ENCODE measurements at places on chromosomes 4 and X.

- DNase-seq = peak; percentile 65
Measured at GRCh38 chr4:37803348-37803973, 23.0 kb upstream of the PGM2 start.

DNA sequence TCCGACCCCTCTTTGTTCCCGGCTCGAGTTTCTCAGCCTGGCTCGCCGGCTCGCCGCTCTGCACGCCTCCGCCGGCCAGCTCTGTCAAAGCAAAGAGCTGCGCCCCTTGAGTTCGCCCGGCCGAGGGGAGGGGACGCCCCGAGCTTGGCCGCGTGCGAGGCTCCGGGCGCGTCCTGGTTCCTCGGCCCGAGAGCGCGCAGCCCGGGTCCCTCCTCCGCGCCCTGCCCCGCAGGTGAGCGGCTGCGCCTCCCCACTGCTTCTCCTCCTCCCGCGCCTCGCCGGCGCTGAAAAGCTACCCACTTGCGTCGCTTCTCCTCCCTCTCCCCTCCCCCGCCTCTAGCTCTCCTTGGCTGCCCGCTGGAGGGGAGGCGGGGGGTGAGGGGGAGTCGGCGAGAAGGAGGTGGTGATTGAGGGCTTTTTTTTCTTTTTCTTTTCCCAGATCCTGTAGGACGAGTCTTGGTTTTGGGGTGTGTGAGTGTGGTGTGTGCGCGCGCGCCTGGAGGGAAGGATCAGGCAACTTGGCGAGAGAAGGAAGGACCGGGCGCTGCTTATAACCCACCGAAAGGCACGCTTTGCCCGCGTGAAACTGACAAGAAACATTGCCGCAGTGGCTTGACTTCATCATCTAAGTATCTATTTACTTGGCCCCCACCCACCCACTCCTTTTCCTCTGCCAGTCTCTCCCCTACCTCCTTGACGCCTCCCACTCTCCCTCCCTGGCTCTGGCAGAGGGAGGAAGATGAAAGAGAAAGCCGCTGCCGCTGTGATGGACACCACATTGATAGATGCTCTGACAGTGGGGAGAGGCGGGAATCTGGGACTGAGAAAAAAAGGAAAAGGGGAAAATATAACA, at the start of gene LEF1:
LEF1 (minus strand) TSS at position 262 of the 853 bp plus-strand sequence. CDS start 1,165 bp downstream, outside the sequence.
- peak; percentile 65 for DNase-seq

- DNase-seq = no peak
Measured at GRCh38 chr4:6915041-6916005, 5.7 kb downstream of the TBC1D14 start.

- no peak for DNase-seq
Measured at GRCh38 chr4:140707325-140707724, 48.9 kb downstream of the TBC1D9 start.

GRCh38 chr4:11748164-11748872, 319.6 kb upstream of the HS3ST1 start:
- peak; percentile 72 for DNase-seq

GRCh38 chr4:87916626-87917025, 58.9 kb upstream of the SPP1 start:
- DNase-seq = peak; percentile 35

DNA sequence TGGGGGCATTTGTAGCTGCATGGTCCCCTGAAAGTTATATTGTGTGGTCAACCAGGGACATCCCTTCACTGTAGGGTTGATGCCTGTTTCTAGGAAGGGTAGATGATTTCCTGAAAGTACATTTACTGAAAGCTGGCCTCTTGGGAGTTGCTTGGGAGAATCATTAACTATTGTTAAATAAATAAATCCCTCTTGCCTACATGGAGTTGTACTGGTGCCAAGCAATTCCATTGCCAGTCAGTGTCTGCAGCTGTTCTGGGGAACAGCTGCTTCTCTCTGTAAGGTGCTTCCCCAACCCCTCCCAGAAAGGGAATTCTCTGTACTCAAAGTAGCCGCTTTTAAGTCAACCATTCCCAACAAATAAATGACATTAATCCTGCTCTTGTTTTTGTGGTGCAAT, 51.1 kb downstream of the C4orf51 start:
- DNase-seq = peak; percentile 60

GRCh38 chr4:112279025-112279881, 6.5 kb downstream of the TIFA start:
- no peak for DNase-seq

DNA sequence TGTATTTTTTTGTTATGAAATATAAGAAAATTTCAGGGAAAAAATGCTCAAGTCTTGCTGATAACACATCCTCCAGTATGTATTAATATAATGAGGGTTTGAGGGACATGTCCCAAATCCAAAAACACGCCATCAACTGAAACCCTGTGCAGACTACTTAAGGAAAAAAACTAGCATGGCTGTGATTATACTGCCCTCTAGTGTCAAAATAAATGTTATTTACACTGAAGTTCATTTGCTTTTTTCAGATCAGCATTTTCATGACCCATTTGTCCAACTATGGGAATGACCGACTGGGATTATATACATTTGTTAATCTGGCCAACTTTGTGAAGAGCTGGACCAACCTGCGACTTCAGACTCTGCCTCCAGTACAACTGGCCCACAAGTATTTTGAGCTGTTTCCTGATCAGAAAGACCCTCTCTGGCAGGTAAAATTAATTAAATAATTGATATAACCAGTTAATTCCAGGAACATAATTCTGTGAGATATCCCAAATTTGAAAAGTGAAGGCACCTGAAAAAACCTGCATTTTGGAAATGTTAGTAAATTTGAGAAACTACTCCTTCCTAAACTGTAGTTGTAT, 128.5 kb downstream of the PRSS12 start:
- peak; percentile 73 for DNase-seq

DNA sequence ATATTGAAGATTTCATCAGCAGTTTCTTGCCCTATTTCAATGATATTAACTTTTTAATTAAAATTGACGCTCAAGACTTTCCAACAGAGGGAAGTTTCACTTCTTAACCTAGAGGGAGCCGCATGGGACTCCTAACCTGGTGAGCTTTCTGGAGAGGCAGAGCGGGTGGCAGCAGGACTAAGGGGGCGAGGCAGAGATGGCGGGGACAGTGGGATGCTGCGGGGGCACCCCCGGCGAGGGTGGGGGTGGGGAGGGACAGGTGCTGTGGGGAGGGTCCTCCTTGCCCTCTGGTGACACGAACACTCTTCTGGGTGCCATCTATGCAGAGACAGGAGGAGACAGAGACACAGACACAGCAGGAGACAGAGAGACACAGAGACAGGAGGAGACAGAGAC, 104.4 kb downstream of the ADRA2C start:
- no peak for DNase-seq

- DNase-seq = no peak
Measured at GRCh38 chrX:129649268-129650182, 5.2 kb downstream of the APLN start.

- DNase-seq = no peak
Measured at GRCh38 chr4:10587697-10588096, 96.9 kb downstream of the CLNK start.

- no peak for DNase-seq
Measured at GRCh38 chr4:968621-969394, 4.6 kb downstream of the DGKQ start.

DNA sequence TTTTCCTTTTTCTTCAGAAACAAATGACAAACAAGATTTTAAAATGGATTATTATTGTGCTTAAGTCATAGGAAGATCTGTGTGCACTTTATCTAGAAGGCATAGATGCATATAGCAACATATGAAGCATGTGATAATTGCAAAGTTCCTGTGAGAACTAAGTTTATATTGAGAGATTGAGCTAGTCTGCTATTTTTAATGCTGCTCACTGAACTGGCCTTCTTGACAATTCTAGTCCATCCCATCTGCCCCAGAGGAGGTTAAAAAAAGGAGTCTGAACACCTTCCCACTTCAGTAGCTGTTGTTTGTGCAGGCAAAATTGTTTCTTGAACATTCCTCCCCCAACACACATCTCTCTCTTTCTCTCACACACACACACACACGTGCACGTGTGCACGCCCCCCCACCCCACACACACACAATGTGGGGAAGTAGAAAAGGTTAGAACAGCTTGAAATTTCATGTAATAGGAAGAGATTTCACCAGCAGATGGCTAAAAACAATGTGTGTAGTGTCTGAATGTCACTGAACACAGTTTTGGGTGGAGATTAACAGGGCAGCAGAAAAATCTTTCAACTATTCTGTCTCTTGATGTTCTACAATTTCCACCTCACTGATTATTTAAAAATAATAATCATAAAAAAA, 108.0 kb downstream of the GPM6A start:
- DNase-seq = no peak

DNA sequence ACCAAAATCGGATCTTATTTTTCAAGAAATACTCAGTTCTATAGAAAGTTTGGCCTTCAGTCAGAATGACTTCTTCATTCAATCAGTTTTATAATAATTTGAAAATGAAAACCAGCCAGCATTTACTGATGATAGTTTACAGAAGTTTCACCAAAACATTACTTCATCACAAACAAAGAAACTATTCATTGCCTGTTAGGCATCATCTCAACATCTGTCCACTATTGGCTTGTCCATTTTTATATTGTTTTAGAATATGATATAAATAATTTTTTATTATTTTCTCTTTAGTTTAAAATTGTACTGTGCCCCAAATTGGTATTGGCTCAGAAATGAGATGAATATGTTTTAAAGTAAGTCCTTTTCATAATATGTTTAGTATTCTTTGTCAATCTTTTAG, 38.4 kb downstream of the FAT4 start:
- no peak for DNase-seq

- no peak for DNase-seq
Measured at GRCh38 chrX:39439906-39440798, 638.9 kb downstream of the MID1IP1 start.

DNA sequence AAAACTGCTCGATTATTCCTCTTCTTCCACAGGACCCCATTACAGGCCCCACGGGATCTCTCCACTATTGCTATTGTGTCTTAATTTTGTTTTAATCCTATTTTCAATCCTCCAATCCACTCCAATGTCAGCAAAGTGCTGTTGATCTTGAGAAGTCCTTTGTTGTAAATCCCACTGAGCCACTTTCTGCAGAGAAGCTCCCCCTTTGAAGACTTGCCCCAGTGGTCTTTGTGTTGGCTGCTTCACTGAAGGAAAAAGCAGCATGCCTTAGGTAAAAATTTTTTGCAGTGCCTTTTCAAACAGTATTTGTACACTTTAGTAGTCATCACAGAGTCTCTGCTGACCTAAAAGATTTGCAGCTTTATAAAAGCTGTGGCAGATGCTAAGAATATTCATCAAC, 252.0 kb upstream of the SLC7A11 start:
- no peak for DNase-seq

GRCh38 chrX:13955095-13955647, 74.5 kb downstream of the GEMIN8 start:
- no peak for DNase-seq

DNA sequence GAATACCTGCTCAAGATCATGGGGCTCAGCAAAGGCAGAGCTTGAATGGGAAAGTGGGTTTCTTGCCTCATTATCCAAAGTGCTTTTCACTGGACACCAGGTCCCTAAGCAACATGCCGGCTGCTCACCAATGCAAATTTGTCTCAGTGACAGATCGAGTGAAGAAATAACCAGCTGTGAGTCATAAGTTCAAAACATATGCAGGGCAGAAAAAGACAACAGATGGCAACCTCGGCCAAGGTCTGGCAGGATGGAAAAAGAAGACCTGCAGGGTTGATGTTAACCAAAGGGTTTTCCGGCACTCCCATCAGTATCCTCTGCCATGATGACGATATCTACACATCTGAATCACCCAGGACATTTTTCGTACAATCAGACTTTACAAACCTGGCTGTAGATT, 124.1 kb downstream of the AFAP1 start:
- DNase-seq = peak; percentile 92

DNA sequence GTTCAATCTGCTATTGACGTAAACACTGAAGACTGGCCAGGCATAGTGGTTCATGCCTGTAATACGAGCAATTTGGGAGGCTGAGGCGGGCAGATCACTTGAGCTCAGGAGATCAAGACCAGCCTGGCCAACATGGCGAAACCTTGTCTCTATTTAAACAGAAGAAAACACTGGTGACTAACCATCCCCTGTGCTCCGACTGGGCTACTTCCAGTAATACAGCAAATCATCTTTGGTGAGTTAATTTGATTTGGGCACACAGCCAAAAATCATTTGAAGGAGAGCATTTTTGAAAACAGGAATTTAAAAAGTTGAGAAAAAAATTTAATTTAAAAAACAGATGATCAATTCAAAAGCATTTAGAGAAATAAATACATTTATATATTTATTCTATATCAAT, 52.0 kb downstream of the SEC24D start:
- no peak for DNase-seq

- no peak for DNase-seq
Measured at GRCh38 chr4:8891646-8892555, 20.3 kb upstream of the HMX1 start.

DNA sequence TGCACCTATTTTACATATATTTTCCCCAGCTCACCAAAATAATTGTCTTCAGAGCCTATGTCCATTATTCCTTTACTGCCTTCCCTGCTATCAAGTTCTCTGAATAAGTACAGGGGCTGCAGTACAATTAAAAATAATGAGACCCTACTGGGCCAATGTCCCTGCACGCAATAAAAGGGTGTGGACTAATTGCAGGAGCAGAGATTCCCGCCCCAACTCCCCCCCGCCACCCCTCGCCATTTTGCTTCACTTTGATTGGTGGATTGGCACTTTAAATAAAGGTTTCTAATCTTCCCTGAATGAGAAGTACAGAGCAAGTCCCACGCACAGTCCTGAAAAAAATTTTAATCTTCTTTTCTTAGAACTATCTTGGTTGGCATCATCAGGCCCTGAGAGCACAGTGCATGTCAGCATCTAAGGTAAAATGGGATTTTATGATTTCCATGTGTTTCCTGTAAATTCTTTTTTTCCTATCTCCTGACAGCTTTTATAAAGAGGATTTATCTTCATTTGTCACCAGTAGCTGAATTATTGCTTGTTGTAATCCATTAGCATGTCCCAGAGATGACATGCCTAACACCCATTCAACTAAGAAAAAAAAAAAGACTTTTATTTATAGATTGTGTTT, at the start of gene AMBN:
AMBN (plus strand) TSS at position 302 of the 628 bp plus-strand sequence; CDS start at position 405, 103 bp downstream.
- no peak for DNase-seq

- no peak for DNase-seq
Measured at GRCh38 chrX:11757397-11757718, 679 bp upstream of the MSL3 start.

DNA sequence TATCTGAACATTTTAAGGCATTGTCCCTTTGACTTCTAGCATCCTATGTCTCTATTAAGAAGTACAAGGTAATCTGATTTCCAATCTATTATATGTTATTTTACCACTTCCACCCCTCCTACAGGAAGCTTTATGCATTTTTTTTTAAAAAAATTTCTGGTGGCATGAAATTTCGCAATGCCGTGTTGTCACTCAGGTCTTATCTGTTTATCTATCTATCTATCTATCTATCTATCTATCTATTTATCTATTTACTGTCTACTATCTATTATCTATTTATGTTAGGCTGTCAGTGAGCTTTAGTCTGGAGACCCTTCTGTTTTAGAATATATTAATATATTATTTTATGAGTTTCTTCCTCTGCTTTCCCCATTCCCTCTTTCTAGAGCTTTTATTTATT, 125.3 kb upstream of the FAM9C start:
- no peak for DNase-seq

- DNase-seq = no peak
Measured at GRCh38 chrX:148417934-148418333, 82.5 kb upstream of the AFF2 start.

All from mesenchymal stem cell (in vitro differentiated cells and primary cell).